ENCODE measurements at places on chromosomes 16 and 17. TPM values are rescaled to one million over a fixed set of nuclear protein-coding genes. Genes with fewer than 3 reads are reported as not detected.

The PYY gene
- 0.28 TPM for polyA plus RNA-seq

- no peak for DNase-seq
These were observed 108.1 kb downstream of the SNX11 start for GRCh38 chr17:48215583-48216139.

The NFATC2IP gene
- 29.3 TPM for polyA plus RNA-seq

The ENKD1 gene
- polyA plus RNA-seq: 17.8 TPM

DNA sequence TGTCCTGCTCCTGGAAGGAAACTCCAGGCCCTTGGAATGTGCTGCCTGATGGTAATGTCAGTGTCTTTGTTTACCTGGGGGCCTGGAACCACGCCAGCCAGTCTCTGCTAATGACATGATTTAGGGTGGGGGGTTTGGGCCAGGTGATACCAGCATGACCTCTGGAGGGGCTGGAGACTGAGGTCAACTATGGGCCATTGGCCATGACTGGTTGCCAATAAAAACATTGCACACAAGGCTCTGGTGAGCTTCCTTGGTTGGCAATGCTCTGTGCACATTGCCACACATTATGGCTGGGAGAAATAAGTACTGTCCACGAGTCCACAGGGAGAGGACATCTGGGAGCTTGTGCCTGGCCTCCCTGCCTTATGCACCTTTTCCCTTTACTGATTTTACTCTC is 52.5 kb downstream of the LITAF start:
- DNase-seq: no peak

The POLG2 gene
- 30.7 TPM for polyA plus RNA-seq

GRCh38 chr16:48546774-48547173 is 63.2 kb downstream of the N4BP1 start:
- DNase-seq: no peak

DNA sequence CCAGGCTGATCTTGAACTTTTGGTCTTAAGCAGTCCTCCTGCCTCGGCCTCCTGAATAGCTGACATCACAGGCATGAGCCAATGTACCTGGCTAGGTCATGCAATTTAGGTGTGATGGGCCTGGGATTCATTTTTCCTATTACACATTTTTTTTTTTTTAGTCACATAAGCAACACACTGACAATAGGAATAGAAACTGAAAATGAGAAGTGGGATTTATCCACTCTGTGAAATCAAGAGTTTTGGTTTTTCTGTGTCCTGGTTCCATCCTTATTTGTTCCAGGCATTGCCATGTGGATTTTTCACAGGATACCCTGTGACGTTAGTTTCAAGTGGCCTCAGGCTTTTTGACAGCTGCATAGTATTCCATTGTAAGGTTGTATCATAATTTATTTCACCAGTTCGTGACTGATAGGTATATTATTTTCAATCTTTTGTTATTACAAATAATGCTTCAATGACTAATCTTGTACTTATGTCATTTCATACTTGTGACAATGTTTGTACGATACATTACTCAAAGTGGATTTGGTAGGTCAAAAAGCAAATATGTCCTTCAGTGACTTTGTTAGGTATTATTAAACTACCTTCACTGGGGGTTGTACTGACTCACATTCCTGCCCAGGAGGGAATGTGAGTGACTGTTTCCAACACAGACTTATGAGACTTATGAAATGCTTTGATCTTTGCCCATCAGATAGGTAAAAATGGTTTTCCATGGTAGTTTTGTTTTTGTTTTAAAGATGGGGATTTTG is 10.6 kb downstream of the ADCY7 start:
- DNase-seq: no peak

DNA sequence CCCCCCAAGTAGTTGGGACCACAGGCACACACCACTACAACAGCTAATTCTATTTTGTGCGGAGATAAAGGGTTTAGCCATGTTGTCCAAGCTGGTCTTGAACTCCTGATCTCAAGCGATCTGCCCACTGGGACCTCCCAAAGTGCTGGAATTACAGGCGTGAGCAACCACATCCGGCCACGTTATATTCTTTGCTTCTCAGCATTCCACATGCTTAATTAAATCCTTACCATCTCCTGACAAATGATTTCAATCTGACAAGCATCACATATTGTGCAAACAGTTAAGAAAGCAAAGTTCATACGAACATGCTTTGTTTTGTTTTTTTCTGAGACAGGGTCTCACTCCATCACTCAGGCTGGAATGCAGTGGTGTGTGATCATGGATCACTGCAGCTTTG is 18.2 kb downstream of the HIGD1B start:
- DNase-seq: no peak
